Activated T-cell treated with anti-CD3 and anti-CD28 coated beads, Interleukin-2, amount 50 U/mL, for 72 hours (primary cell): ENCODE measurements at places on chromosomes 16 and 17.

GRCh38 chr17:48198950-48199541 is 91.5 kb downstream of the SNX11 start:
- no peak for DNase-seq

- no peak for DNase-seq
Observed at GRCh38 chr16:88921591-88921990, 55.1 kb upstream of the PABPN1L start.

DNA sequence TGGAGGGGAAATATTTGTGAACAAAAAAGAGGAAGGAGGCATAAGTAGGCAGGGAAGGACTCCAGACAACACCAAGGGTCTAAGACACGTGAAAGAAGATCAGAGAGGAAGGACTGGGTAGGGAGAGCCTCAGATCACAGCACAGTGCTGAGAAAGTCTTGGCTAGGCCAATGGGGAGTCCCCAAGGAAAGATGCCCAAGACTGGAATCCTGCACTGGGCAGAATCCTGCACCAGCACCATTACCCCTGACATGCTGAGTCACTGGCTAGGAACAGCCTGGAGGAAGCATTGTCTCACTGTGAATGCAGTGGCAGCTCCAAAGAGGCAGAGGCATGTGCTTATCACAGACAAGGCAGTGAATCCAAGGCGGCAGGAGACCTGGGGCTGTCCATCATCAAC is 19.2 kb downstream of the CLEC19A start:
- no peak for DNase-seq

- DNase-seq, result no peak
Observed at GRCh38 chr17:49390548-49391324, 23.9 kb downstream of the PHB1 start.
